ENCODE measurements at places on chromosomes 7 and 10.
A peak's percentile ranks its signal among the peaks of the same experiment; 100 is the strongest.

DNA sequence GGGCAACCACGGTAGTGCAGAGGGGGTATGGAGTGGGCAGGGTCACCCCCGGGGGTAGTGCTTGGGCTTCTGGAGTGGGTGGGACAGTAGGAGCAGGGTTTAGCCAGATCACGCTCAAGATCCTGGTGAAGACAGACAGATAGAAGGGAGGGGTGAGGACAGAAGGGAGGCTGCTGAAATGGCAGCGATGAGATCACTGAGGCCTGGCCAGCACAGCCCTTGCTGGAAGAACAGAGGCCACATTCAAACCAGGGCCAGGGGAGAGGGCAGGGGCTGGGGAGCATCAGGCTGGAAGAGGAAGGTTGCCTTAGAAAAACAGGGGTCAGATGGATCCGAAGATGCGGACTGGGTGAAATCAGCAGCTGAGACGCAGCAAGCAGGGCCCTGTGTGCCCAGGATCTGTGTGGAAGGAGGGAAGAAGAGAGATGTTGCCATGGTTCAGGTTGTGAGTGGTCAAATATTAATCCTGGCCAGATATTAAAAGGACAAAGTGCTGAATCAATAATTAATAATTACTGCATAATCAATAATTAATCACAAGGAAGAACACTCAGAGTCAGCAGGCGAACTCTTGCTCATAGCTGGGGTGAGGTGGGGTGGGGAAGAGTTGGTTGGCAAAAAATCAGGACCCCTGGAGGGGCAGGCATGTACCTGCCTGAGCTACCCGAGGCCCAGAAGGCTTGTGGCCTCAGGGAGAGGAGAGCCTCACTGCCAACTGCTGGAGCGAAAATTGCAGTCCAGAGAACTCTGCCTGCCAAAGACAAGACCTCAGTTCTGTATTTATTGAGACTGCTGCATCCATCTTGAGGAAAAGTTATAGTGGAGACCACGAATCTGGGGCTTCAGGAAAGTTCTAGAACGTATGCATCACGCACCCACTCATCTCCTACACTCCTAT is 105.7 kb downstream of the GRB10 start:
- DNase-seq, result no peak

GRCh38 chr10:12880423-12880822 is 121.1 kb downstream of the CCDC3 start:
- DNase-seq, result no peak

DNA sequence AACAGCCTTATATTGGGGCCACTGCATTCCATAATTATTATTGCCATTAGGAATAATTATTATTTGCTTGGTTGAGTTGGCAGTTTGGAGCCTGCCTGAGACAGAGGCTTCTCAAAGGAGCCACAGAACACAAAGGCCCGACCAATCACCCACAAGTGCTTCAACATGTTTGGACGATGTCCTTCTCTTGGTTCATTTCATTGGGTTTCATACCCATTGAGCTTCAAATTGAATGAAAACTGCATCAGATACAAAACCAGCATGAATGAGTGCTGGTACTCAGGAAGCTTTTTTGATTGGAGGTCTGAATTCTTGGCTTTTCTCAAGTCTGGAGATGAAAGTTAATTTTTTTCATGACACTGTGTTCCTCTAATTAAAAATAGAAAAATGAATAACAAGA is 168.3 kb downstream of the CREB5 start:
- DNase-seq, result no peak

GRCh38 chr7:49797987-49798660 is 24.7 kb downstream of the VWC2 start:
- DNase-seq, result no peak

- no peak for DNase-seq
Measured at GRCh38 chr10:20811131-20811530, 86.0 kb downstream of the NEBL start.

GRCh38 chr7:44084701-44085100 is 2.4 kb upstream of the POLM start:
- DNase-seq, result no peak

- DNase-seq, result no peak
Measured at GRCh38 chr7:22700559-22701002, 26.4 kb upstream of the IL6 start.

GRCh38 chr7:40638545-40639320 is 503.9 kb downstream of the SUGCT start:
- no peak for DNase-seq

DNA sequence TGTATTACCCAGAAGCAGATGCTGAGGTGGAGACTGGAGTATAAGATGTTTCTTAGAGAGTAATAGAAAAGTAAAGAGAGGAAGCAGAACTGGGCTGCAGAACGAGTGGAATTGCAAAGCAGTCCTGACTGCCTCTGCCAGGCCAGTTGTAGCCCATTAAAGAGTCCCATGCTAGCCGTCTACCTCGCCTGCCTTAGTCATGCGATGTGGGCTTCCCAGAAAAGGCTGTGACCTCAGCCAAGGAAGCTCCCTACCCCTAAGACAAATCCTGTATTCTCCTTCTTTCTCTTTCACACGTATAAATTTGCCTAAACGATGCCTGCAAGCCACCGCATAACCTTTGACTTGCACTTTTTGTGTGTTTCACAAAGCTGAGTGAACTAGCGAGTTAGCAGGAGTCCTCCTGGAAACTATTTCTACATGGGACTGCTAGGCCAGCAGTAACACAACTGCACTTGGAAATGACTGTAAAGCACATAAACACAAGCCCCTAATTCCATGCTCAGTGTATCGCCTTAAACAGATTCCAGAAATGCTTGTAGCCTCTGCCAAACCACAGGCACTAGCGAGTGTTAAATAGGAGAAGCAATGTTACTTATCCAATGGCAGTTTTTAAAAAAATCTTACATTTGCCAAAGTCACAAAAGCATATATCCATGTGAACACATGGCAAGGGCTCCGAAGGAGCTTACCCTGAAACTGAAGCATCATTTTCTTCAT is 47.4 kb upstream of the GNAI1 start:
- DNase-seq, result no peak

- no peak for DNase-seq
Measured at GRCh38 chr10:122553341-122553740, 7.2 kb upstream of the DMBT1 start.

GRCh38 chr10:1664333-1664964 is 72.9 kb downstream of the ADARB2 start:
- no peak for DNase-seq

DNA sequence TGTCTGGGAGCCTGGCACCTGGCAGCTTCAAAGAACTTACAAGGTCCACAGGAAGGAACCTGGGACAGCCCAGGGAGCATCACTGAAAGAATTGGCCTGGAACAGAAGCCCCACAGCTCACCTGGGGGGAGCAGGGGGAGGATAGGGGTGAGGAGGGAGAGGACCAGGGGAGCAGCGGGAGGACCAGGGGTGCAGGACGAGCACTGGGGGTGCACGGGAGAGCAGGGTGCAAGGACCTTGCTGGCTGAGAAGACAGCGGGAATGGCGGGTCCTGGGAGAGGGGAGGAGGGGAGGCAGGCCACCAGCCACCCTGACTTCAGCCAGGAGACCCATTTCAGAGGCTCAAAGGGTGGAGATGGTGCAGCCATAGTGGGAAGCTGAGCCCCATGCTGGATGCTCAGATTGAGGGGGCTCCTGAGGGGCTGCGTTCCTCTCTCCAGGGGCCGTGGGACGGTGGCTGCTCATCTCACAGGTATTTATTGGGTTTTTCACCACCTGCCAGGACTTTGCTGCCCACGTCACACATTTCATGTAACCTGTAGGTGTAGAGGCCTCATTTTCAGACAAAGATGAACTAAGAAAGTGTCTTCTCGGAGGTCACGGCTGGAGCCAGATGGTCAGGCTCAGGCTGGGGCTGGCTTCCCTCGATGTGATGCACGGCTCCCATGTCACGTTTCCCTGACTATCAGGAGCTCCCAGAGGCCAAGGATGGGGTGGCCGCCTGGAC is 110.1 kb downstream of the WDR37 start:
- no peak for DNase-seq

- DNase-seq, result no peak
Measured at GRCh38 chr7:123792547-123792946, 43.7 kb upstream of the WASL start.

- no peak for DNase-seq
Measured at GRCh38 chr10:54372179-54372578, 428.9 kb downstream of the PCDH15 start.

DNA sequence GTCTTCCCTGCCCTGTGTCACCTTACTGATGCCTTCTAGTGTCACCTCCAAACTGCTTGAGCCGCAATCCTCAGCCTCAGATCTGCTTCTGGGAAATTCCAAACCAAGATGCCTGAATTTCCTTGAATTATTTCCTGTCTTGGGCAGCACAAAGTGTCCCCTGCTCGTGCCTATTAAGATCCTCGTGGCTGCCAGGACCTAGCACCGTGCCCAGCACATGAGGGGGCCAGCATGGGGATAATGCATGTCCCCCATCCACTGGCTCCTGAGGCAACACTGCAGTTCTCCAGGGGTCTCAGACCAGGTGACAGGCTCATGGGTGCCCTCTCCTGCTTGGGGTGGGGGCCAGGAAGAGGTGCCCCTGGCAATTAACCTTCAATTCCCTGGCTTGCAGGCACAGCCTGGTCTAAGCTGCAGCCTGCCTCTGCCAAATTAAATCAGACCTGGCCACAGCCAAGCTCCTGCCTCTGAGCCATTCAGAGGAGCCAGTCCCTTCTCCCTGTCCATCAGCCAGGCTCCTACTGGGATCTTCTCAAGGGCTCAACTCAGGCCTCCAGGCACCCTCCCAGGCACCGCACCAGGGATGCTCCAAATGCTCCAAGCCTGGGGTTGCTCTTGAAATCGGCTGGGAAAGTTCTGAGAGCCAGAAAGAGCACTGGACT is 146.6 kb downstream of the SH3PXD2A start:
- DNase-seq, result no peak

DNA sequence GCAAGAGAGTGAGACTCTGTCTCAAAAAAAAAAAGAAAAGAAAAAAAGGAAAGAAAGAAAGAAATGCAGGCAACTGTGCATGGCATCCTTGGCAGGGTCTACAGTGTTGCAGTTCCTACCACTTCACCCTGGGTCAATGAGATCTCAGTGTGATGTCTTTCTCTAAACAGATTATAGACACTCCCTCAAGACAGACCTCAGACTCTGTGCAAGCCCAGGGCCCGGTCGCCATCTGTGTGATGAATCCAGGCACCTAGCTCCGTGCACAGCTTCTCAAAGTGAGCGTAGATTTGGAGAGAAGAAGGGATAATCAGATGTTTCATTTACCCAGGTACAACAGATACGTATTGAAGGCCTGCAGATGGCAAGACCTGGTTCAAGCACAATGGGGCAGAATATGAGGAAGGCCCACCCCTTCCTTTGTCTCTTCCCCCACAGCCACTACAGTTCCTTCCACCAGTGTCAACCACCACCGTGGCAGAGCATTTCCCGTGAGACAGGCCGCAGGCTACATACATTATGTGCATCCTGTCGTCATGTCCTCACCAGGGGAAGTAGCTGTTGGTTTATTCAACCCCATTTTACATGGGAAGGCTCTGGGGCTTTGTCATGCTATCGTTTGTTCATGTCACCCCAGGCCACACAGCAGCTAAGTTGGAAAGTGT is 471.7 kb upstream of the GALNT17 start:
- peak; percentile 76 for DNase-seq

DNA sequence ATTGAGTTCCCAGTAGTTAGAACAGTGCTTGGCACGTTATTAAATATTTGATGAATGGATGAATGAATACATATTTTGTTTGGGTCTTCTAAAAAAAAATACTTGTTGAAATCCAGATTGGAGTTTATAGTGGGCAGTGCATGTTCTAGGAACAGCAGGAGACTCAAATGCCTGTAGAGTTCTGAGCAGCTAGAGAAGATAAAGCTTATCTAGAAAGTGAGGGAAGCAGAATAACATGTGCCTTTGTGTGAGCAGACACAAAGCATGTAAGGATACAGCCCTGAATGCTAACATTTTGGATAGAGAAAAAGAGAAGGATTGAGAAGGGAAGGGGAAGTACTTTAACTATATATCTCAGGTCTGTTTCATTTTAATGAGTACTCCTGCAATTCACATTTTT is 71.9 kb downstream of the SRI start:
- no peak for DNase-seq

- no peak for DNase-seq
Measured at GRCh38 chr7:28767356-28767755, 190.8 kb downstream of the TRIL start.

DNA sequence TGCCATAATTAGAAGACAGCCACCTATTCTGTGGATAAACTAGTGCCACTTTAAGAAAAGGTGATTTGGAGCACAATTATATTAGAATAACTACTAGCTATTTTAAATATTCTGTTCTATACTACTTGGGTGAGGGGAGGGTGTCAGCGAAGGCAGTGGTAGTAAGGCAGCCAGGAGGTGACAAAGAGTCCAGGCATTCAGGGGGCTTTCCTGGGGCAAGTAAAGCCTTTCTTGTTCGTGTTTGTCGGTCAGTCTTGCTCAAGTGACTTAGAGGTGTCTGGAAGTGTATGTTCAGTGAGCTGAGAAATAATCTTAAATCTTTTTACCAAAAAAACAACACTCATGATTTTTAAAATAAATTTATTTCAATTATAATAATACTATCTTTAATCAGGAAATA is 34.4 kb downstream of the ADD3 start:
- no peak for DNase-seq

DNA sequence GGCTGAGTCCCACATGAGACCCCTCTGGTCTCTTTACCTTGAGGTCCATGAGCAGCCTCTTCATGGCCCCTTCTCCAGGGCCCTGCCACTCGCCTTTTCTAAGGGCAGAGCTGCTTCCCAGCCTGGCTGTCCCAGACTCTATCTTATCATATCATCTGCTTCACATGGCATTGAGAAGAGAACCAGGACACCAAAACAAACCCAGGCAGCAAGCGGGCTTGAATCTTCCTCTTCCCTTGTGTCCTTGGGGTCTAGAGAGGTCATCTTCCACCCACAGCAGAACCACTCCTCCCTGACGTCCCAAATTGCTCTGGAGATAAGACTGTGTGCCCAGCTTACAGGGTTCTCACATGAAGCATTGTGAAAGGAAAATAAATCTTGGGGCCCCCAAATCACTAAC is 261.3 kb upstream of the AUTS2 start:
- DNase-seq, result no peak

GRCh38 chr10:102457591-102458150 is 6.3 kb upstream of the C10orf95 start:
- no peak for DNase-seq

DNA sequence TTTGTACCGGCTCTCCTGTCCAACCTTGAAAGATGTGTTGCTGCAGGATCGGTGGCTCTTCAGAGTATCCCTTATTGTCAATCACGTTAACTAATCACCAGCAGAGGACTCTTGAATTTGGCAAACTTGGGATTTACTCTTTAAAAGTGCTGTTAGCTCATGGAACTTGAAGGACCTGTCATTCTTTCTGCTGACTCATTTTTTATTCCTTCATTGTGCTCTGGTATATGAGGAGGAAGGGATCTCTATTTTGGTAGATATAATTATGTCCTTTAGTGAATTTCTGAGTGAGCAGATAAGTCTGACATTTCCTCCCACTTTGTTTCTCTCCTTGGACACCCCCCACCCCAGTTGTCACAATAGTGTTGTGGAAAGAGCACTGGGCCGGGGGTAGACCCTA is 175.1 kb upstream of the HDAC9 start:
- no peak for DNase-seq

DNA sequence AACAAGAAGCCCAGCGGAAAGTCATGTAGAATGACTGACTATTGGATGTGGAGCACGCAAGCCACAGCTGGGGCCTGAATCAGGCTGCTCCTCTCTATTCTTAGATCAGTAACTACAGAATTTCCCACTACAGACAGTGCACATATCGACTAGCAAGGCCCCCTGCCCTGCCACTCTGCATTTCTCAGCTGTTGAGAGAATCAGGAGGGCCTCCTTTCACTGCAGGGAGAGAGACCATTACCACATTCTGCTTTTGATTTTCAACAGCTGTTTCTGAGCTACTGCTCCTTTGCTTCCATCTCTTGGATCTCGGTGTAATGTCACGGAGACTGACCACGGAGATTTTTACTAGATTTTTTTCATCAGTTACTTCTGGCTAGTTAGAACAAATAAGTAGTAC is 73.8 kb downstream of the PON1 start:
- DNase-seq, result no peak
